ENCODE measurements at places on chromosomes 7 and 10.
A peak's percentile ranks its signal among the peaks of the same experiment; 100 is the strongest.

DNA sequence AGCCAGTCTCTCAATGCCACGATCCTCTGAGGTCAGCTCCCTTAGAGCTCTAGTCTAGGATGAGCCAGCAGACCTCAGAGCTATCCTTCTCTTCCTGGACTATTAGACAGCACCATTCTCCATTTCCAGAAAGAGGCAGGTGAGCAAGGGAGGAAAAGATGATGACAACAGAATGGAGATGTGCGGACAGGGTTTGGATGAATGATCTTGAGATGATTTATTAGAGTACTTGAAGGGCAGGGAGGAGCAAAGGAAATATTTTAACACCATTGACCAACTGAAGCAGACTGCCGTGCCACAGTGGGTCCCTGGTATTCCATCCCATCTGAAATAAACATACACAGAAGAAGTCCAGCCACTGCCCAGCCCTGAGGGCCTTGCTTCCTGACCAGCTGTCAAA lies 94.3 kb downstream of the CFAP58 start:
- DNase-seq: no peak

DNA sequence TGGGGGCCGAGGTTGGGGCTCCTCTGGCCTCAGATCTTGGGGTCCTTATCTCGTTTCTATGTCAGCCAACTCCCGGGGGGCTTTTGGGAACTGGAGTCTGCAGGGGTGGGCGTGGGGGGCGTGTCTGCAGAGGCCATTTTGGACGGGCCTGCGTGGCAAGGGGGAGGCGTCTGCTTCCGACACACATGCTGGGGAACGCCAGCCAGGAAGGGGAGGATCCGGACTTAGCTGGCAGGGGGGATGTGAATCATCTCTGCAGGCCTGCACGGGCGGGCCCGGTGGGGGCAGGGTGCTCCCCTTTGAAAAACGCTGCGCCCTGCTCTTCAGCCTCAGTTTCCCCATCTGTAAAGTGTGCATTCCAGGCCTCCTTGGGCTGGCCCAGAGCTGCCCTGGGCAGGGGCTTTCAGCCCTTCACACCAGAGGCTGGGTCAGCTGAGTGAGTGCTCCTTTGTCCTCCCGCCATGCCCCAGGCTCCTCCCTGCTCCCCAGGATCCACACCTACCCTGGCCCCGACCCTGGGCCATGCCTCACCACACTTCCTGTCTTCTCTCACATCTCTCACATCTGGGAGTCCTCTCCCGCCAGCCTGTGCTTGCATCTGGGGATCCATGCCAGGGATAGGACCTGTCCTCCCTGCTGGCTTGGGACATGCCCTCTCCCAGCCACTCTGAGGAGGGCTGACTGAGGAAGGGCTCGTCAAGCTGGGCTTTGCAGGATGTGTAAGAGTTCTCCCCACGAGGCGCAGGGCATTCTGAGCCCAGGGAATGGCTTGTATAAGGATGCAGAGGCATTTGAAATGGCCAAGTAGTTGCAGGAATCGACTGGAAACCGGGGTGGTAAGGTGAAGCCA lies 172.6 kb upstream of the TNRC18 start:
- peak; percentile 86 for DNase-seq

DNA sequence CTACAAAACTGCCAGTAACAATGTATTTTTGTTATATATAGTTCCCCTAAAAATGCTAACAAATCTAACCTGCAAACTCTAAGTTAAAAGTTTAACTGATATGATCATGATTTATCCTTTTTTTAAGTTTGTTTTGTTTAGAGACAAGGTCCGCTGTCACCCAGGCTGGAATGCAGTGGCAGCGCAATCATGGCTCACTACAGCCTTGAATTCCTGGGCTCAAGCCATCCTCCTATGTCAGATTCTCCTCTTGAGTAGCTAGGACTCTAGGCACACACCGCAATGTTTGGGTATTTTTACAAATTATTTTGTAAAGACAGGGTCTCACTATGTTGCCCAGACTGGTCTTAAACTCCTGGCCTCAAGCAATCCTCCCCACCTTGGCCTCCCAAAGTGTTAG lies 46.6 kb downstream of the ORC5 start:
- no peak for DNase-seq

- no peak for DNase-seq
These were observed 2.3 kb downstream of the ZNF282 start for GRCh38 chr7:149197675-149198074.

GRCh38 chr7:93985101-93985500 lies 19.1 kb downstream of the BET1 start:
- DNase-seq: no peak

- DNase-seq: peak; percentile 71
These were observed 256.9 kb upstream of the NFE2L3 start for GRCh38 chr7:25894902-25895791.

DNA sequence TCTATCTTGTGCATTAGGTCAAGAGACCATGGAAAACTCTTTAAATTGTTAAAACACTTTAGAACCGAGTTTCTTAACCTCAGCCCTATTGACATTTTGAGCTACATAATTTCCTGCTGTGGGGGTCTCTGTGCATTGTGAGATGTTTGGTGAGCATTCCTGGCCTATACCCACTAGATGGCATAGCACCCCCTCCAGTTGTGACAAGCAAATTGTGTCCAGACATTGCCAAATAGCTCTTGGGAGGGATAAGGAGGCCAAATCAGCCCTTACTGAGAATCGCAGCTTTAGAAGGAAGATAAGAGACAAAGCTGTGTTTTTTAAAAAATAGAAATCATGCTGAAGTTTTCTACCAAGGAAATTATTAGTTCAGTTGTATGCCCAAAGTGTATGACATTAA lies 1158.5 kb upstream of the C7orf33 start:
- no peak for DNase-seq

- no peak for DNase-seq
These were observed 205.9 kb downstream of the ARL4A start for GRCh38 chr7:12893292-12893691.

- no peak for DNase-seq
These were observed 72.2 kb upstream of the SHH start for GRCh38 chr7:155884225-155885166.

GRCh38 chr7:106644999-106645398 lies 16.0 kb downstream of the CCDC71L start:
- no peak for DNase-seq

DNA sequence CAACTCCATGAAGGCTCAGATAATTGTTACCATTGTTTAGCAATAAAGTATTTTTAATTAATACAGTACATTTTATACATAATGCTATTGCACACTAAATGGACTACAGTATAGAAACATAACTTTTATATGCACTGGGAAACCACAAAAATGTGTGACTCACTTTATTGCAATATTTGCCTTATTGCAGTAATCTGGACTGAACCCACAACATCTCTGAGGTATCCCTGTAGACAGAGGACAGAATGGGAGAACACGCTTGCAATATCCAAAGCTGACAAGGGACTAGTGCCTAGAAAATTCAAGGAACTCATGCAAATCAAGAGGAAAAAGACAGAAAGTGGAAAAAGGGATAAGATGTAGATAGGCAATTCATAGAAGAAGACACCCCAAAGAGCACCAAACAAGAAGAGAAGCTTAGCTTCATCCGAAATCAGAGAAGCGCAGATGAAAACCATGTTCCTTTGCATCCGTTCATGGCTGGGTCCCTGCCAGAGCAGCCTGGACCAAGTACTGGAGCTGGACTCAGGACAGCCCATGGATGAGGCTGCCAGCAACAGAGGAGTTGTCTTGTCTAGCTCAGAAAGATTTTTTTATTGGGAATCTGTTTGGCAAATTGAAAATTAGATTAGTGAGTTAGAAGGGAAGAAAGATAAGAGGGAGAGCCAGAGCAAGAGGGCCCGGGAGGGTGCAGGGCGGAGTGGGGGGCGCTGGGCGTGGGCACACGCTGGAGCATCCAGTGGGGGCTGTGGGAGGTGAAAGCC lies 16.0 kb upstream of the GALNTL5 start:
- no peak for DNase-seq

DNA sequence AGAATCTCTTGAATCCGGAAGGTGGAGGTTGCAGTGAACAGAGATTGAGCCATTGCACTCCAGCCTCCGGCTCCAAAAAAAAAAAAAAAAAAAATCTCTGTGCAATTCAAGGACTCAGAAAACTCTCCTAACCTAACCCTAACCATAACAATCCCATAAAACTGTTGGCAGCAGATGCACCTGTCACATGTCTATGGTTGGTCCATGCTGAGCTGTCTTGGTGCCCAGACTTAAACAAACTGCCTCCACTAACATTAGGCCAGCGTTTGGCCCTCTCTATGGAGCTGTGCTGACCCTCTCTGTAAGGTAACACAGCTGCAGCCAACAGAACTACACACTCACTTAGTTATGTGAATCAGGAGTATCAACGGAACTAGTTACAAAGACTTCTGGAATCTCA lies 132.5 kb upstream of the PTER start:
- no peak for DNase-seq

DNA sequence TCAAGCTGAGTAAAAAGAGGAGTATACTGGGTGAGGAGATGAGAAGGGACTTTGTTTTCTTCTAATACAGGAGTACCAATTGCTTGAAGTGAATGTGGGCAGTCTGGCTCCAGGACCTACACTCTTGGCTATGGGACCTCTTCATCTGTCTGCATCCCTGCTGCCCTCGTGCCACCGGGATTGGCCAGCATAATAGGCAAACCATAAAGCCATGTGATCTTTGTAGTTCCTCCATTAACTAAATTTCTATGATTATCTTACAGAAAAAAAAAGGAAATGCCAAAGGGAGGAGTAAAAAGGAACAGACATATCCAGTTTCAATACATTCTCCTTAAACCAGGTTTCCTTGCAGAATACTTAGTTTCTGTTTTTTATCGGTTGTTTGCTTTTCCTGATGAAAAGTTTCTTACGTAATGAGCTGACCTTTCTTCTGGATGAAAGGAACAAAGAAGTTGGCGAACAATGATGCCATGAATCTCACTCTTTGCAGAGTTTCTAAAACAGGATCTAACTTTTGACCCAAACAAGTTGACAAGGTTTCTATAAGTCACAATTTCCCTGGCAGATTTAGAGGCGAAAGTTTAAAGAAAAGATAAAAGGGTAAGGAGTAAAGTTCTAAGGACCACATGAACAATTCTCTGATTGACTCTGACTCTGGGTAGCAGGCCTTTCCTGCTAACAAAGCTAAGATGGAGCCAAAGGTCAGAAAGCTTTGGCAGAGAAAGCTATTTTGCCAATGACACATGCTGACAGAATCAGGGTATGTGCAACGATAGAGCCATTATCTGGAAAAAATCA lies 54.1 kb downstream of the LAMB1 start:
- DNase-seq: no peak

DNA sequence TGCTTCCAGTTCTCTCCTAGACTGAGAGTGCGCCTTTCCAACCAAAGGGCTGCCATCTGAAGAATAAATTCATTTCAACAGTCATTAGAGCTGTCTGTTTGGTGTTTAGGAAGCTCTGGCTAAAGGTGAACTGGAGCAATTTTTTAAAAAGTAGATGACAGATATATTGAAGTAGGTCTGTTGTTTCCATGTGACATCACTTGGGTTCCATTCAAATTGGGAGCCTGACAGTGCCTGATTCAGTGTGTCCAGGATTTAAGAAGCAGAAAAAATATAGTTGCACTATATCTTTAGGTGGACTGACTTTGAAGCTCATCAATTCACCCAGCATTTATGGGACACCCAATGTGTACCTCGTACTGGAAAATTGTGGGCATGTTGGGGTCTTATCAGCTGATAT lies 367.7 kb downstream of the BBS9 start:
- no peak for DNase-seq

DNA sequence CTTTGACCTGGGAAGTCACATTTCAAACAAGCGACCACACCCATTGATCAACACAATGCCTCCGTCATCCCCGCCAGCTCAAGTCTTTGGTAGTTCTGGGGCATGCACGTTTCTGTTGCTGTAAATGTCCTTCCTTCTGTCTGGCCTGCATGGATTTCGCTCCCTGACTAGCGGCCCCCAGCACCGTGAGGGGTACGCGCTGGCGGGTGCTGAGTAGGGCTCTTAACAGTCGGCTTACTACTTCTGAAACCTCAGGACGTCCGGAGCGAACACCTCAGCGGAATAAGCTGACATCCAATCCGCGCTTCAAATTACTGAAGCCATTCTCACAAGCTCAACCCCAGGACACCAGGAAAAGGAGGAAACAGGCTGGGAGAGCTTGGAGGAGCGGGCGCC lies 505 bp downstream of the NUDCD3 start:
- DNase-seq: no peak

GRCh38 chr7:44391171-44391570 lies 65.8 kb upstream of the CAMK2B start:
- no peak for DNase-seq

DNA sequence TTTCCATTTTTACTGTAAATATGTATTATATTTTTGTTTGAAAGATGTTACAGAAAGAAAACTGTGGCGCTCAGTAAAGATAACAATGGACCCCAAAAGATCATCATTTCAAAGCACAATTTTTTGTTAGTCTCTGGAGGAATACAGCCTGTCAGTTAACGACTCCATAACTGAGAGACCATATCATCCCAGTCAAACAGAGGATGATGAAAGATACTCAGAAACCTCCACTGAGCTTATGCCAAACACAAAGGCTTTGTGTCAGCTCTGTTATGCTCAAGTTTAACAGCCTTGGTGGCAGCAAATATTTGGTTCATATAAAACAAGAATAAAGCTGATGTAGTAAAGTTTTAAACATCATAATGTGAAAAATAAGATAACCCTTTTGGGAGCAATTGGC lies 345.1 kb downstream of the NXPH1 start:
- DNase-seq: no peak

DNA sequence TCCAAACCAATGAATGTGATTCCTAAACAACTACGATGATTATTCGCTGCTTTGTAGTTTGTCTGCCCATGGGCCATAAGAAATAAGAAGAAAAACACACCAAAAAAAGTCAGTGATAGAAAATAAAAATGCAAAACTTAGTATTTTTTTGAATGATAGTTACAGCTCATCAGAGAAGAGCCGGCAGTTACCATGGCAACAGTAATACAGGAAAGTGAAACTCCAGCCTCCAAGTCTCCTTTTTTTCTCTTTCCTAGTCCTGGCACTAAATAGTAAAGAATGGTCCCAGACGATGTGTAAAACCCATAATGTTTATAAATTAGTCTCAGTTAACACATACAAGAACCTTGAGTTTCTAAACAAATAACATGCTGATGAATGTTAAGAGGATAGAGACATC lies 21.6 kb upstream of the LHFPL3 start:
- DNase-seq: no peak

DNA sequence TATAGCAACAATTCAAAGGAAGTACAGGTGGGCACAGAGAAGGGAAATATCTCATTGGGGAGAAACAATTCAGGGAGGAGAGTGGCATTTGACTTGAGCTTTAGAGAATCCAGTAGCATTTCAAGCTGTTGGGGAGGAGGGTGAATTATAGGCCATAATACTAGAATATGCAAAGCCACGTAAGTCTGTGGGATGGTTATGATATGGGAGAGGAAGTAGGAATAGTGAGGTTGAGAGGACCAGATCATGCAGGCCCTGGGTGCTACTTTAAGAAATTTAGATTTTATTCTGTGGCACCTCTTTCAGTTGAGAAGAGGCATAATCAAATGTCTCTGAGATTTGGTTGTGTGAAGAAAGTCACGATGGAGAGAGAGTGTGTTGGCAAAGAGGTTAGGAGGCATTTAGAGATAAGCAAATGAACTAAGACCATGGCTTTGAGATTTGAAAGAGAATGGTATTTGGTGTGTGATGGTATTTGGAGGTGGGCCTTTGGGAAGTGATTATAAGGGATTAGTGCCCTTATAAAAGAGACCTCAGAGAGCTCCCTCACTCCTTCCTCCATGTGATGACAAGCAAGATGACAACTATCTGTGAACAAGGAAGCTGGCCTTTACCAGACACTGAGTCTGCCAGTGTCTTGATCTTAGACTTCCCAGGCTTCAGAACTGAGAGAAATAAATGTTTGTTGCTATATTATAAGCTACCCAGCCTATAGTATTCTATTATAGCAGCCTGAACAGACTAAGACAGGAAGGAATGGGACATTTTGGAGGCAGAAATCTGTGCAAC lies 15.1 kb downstream of the ADD3 start:
- no peak for DNase-seq

- no peak for DNase-seq
These were observed 3.2 kb upstream of the RADIL start for GRCh38 chr7:4886671-4887070.

Measured in GM20000 (cell line).